Left hindlimb (tissue), 1 donor: ENCODE measurements at places on chromosomes 5 and 9.
A peak's percentile ranks its signal among the peaks of the same experiment; 100 is the strongest.

GRCh38 chr5:17326600-17327037 lies 109.2 kb downstream of the BASP1 start:
- DNase-seq, result no peak

DNA sequence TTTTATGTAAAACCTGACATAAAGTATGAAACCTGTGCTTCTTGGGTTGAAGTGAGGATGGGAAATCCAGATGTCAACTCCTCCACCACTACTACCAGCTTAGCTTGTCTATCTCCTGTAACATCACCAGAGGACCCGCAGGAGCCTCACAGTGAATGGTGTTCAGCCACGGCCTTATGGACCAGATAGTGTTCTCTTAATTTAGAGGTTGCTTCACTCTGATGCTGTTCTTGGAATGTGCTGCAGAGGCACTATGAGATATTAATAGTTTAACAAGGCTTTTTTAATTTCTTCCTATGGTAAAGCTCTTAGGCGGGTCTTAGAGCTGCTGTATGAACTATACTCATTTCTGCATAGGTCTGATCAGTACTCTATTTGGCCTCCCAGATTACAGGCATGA lies 27.9 kb downstream of the NFX1 start:
- no peak for DNase-seq

DNA sequence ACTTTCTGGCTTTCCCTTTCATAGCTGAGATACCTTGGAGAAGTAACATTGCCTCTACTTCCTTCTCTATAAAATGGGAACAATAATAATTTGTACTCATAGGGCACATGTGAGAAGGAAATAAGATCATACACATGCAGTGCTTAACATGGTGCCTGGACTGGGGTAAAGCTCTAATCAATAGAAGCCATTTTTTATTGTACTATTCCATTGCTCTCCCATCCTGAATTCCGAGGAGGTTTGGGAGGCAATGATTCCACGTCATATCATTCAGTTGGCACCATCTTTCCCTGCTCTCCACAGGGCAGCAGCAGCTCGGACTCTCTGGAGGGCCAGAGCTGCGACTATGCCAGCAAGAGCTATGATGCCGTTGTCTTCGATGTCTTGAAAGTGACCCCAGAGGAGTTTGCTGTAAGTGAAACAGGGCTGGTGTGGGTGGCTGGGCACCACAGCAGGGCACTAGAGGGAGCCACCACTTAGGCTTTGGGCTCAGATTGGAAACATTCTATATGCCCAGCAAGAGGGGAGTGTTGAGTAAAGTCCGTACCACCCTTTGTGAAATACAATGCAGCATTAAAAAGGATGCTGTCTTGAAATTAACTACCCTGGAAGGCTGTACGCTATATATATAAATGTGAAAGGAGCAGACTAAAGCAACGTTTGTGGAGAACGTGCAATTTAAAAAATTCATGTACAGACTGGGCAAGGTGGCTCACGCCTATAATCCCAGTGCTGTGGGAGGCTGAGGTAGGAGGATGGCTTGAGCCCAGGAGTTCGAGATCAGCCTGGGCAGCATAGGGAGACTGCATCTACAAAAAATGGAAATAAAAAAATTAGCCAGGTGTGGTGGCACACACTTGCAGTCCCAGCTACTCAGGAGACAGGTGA lies 51.2 kb downstream of the RALGPS1 start:
- DNase-seq, result no peak

- no peak for DNase-seq
Measured at GRCh38 chr9:24828687-24829086, 283.0 kb upstream of the IZUMO3 start.

DNA sequence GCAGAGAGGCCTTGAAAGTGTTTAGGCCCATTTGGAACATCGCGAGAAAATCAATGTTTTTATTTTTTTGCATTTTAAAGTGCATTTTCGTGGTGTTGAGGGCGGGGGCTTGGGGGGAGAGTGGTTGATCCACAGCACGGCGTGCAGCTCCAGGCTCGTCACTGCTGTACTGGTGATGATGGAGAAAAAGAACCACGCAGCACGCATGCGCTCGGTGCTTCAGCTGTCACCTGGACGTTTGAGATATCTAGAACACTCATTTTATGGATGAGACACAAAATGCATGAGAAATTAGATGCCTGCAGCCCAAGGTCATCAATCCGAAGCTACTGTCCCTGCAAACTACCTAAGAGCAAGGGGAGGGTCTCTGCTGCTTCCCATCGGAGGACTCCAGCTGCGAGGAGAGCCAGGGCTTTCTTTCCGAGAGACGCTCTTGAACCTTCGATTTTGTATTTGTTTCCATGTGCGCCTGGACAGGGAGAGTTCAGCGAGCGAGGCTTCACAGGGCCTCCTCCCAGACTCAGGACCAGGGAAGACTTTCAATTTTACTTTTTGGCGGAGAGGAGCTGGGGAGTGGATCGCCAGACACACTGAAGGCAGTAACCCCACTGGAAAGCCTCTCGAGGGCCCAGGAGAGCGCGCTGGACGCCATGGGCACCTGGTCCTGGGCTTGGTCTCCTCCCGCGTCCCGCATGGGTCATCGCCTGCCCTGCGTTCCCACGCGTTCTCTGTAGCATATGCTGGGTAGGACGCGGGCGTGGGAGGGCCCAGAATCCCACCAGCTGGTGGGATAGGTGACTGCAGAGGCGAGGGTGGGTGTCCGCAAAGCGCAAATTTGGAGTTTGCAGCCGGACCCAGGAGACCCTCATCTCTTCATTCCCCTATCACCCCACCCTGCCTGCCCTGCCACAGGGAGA lies 2.5 kb downstream of the DMRT2 start:
- DNase-seq, result no peak

DNA sequence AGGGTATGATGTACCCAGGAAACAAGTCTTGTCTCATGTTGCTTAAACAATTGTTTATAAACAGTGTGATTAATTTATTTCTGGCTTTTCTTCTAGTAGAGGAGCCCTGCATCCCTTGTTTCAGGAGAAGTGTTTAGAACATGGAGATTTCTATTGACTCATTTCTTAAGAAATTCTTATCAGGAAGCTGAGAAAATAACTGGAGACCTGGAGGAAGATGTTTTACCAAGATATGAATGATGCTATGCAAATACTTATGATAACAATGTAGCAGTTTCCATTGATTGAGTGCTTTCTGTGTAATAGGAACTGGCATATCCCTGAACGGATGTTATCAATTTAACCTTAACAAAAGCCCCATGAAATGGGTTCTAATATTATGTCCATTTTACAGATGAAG lies 108.6 kb downstream of the FBXO38 start:
- DNase-seq, result no peak

GRCh38 chr5:121624035-121624434 lies 227.6 kb upstream of the FTMT start:
- no peak for DNase-seq

DNA sequence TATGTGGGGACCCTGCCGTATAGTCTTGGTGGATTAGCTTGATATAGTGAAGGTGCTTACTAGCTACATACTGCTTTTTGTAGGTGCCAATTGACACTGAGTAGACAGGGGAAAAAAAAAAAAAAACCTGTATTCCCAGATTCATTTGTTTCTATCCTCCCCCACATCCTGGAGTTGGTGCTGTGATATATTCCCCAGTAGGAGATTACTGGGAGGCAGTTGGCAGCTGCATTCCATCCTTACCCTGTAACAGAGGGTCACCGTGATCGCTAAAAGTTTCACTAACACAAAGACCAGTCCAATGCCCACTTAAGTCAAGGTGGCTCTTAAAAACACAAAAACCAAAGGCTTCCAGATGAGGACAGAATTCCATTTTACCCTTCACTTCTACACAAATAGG lies 27.4 kb upstream of the TOMM5 start:
- no peak for DNase-seq

DNA sequence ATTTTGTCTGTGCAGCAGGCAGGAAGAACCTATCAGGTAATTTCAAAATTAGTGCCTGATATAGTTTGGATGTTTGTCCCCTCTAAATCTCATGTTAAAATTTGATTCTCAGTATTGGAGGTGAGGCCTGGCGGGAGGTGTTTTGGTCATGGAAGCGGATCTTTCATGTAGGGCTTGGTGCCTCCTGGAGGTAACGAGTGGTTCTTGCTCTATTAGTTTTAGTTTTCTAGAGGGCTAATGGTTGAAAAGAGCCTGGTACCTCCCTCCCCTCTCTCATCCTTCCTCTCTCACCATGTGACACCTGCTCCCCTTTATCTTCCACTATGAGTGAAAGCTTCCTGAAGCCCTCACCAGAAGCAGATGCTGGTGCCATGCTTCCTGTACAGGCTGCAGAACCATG lies 106.3 kb downstream of the DRD1 start:
- no peak for DNase-seq

- DNase-seq, result no peak
Measured at GRCh38 chr5:71972777-71973473, 134.3 kb upstream of the MAP1B start.

DNA sequence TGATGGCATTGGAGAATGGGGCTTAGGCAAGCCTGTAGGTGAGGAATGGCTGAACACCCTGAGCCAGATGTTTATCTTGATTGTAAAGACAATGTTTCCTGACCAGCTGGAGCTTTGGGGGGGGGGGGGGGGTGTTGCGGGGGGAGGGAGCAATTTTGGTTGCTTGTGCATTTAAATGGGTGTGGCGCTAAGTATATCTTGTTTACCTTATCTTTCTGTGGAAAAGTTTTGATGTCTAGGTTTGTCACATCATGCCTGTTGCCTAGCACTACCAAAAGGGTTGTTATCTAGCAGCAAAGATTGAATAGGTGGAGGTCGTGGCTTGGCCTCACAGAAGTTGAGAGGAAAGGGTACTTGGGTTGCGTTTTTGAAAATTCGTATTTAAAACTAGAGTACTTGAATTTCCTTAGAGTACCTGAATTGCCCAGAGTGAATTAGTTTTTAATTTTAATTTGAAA lies 1.3 kb downstream of the SMAD5 start:
- no peak for DNase-seq

DNA sequence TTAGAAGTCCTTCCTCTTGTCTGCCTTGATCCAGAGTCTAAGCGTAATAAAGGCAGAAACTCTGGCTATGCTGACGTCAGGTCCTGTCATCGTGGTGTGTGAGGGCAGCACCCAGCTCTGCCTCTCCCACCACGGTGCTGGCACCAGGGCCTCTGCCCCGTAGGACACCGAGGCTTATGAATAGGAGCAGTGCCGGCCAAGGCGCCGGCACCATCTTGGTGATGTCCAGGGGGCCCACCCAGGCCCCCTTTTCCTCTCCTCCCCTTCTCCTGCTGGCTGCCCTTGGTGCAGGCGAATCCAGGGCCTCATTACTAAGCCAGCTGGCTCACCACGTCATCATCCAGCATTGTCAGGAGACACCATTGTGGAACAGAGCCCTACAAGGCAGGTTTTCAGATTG lies 252.3 kb downstream of the FANCC start:
- DNase-seq, result no peak

DNA sequence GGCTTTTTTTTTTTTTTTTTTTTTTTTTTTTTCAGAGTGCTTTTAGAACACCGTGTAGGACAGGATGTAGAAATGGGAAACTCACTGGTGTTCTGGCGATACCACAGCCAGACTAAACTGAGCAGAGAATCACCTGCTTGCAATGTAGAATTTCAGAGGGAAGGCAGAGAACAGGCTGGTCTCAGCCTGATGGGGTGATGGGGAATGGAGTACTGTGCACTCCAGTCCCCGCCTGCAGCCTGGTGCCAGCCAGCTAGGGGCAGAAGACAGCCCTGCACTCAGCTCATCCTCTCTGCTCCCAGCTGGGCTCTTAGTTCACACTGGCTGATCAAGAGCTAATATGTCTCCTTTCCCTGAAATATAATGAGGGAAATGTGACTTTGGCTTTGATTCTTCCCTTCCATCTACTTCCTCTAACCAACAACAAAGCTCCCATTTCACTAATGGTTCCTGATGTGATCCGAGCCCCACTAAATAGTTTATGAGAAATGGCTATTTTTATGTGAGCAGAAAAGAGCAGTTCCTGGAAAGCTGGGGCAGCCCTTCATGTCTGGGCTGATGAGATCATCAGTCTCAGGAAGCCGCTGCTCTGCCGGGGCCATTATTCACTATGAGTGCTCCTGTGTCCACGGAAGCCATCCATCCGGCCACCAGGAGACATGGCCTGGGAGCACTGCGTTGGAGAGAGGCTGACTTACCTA lies 209.7 kb downstream of the GADD45G start:
- peak; percentile 64 for DNase-seq

DNA sequence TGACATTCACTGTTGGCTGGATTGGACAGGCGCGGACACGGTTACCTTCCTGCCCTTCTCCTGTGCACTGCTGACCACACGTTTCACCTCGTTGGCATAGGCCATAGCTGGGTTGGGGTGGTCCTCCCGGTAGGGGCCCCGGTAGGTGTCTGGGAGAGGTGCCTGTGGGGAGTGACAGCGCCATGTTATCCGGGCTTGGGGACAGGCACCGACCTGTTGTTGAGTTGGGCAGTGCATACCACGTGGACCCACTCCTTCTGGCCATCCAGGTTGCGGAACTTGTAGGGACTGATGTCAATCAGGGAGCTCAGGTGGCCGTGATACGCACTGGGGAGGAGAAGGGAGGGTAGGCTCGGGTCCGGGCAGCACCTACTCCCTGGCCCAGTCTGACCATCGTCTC lies 8.2 kb downstream of the PHYKPL start:
- DNase-seq, result no peak
